ENCODE measurements at places on chromosomes 16 and 17. TPM values are rescaled to one million over a fixed set of nuclear protein-coding genes. Genes with fewer than 3 reads are reported as not detected.
A peak's percentile ranks its signal among the peaks of the same experiment; 100 is the strongest.

DNA sequence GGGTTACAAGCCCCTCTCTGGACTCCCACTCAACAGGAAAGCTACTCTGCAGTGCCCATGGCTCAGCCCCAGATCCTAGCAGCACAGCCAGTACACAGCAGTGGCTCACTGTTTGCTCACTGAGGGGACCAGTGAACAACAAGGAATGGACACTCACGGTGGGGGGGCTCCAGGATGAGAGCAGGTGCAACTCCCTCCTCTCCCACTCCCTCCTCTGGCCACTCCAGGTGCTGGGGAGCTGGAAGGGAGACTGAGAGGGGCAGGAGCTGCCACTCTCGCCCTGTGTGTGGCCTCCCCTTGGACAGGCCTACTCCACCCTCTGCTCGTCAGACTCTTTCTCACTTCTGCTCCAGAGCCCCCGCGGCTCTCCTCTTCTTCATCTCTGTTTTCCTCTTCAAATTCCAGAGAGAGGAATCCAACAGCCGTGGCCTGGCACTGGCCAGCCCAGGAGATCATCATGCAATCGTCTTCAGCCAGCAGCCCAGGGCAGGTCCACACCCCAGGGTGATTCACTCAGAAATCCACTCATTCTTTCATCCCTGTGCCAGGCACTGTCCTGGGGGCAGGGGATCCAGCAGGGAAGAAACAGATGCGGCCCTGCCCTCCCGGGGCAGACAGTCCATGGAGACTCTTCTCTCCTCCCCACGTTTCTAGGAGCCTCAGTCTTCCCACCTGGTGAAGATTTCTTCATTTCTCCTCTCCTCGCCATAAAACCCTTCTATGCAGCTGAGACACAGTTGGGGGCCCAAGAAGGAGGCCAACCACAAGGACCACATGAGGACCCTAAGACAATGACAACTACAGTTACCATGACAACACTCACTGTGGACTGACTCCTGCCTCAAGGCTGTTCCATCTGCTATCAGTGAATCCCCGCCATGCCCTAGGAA, 30.7 kb downstream of the CFAP20 start:
- DNase-seq: peak; percentile 68

DNA sequence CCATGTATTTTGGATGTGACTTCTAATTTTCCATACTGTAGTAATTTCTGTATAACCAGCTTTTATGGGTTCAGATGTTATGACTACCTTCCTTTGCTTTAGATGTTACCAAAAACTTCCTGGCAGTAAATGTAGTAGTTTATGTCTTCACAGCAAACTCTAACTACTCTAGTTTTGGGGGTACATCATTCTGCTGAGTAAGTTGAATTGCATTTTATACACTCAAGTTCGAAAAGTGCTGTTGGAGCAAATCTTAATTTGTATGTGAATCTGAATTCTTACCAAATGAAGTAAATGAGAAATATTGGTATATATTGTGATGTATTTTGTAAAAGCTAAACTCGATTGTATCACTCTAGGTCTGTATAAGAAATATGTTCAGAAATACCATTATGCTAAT, 728.3 kb upstream of the CDH8 start:
- DNase-seq: no peak

GRCh38 chr17:17305281-17305801, 2.2 kb downstream of the NT5M start:
- no peak for DNase-seq

DNA sequence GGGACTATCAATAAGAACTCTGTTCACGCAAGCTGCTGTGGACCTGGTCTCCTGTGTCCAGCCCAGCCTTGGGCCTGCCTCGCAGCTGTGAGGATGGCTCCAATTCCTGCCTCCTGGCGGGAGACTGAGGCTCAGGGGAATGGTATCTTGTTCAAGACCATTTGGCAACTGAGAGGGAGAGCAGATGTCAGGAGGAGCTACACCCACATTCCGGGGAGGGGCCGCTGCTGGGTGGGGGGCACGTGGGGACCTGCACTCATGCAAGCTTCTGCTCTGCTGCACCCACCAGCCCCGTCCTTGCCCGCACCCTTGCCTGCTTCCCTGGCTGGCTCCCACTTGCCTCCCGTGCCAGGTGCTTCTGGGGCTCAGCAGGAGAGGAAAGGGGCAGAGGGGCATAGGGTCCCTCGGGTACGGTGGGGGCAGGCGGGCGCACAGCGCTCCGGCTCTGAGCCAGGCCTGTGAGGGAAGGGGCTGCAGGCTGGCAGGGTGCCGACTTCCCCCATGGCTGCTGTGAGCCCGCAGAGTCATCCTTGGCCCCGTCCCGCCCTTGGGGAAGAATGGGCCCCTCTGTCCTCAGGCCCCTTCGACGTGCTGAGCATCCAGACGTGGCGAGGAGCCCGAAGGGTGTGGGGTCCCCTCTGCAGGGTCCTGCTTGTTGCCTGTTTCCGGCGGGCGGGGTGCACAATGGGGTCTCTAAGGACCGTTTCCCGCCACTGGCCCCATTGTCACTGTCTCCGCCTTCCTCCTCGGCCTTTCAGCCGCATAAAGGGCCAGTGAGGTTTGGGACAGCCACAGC, 2.7 kb downstream of the METRN start:
- DNase-seq: no peak

GRCh38 chr17:78357672-78358537, 2.0 kb downstream of the SOCS3 start:
- DNase-seq: no peak

GRCh38 chr17:28704219-28704858, 7.3 kb downstream of the PROCA1 start:
- no peak for DNase-seq

DNA sequence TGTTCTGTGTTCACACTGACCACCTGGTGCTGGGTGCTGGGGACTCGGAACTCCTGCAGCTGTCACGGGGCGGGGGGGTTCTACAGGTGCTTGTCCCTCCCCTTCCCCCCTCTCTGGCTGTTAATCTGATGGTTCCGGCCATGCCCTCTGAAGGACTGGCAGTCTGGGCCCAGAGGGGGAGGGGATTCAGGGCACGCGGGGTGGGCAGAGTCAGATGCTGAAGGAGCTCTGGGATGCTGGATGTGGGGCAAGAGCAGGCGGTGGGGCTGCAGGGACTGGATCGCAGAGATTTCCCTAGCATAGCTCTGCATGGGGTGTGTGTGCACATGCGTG, 5.4 kb upstream of the TBX21 start:
- DNase-seq: no peak

GRCh38 chr16:56982695-56983094, 6.7 kb upstream of the NLRC5 start:
- no peak for DNase-seq

GRCh38 chr17:33753452-33753851, 460.4 kb upstream of the ASIC2 start:
- DNase-seq: no peak

DNA sequence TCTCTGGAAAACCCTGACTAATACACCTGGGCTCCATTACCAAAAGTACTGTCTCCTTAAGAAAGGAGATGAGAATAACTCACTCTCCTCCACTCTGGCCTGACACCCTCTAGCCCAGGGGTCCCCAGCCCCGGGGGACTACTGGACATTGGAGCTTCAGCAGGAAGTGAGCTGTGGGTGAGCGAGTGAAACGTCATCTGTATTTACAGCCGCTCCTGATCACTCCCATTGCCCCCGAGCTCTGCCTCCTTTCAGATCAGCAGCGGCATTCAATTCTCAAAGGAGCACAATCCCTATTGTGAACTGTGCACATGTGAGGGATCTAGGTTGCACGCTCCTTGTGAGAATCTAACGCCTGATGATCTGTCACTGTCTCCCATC, 126.3 kb upstream of the TNRC6C start:
- no peak for DNase-seq

DNA sequence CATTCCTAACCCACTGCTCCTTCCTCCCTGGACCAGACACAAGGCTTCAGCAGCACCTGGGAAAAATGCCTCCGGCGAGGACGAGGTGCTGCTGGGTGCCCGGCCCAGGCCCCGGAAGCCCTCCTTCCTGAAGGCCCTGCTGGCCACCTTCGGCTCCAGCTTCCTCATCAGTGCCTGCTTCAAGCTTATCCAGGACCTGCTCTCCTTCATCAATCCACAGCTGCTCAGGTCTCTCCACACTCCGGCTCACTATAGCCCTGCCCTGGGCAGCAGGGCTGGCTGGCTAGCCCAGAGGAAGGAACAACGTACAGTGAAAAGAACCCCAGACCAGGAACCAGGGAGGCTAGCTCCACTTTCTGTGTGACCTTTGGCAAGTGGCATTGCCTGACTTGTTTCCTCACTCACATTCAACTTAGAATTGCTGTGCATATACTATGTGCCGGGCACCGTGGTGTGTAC, 26.2 kb downstream of the ABCC3 start:
- DNase-seq: no peak

DNA sequence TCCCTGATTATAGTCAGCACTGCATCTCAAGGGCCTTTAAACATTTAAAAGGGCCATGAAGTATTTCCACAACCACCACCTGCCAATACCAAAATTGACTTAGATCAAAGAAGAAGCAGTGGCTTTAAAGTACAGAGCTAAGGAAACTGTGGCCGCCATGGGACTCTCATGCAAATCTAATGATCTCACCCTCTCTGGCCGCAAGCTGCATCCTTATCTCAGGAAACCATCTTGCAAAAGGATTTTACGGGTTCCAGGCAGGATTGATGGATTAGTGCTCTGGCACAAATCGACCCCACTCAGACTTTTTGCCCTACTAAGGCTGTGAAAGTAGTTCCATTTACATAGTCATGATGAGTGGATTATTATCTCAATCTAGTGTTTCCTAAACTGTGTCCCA, 22.6 kb downstream of the CDRT4 start:
- peak; percentile 62 for DNase-seq

DNA sequence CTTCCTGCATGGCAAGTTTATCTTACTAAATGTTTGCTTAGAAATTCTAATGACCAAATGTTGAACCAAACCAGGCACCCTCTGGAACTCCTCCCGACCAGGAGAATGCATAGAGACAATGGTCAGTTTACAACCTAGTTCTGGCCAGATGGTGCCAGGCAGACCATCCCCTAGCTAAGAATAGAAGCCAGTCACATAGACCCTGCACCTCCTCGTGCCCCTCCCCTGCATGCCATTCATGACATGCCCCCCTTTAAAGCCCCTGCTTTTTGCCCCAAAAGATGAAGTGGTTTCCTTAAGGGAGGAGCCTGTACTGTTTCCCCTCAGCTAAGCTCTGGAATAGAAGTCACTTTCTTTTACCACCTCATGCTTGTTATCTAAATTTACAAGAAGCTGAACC, 6.6 kb upstream of the CPHXL start:
- no peak for DNase-seq

- DNase-seq: no peak
Observed at GRCh38 chr17:57962279-57963148, 7.3 kb upstream of the CUEDC1 start.

- DNase-seq: no peak
Observed at GRCh38 chr16:8937803-8938202, 25.9 kb downstream of the USP7 start.

DNA sequence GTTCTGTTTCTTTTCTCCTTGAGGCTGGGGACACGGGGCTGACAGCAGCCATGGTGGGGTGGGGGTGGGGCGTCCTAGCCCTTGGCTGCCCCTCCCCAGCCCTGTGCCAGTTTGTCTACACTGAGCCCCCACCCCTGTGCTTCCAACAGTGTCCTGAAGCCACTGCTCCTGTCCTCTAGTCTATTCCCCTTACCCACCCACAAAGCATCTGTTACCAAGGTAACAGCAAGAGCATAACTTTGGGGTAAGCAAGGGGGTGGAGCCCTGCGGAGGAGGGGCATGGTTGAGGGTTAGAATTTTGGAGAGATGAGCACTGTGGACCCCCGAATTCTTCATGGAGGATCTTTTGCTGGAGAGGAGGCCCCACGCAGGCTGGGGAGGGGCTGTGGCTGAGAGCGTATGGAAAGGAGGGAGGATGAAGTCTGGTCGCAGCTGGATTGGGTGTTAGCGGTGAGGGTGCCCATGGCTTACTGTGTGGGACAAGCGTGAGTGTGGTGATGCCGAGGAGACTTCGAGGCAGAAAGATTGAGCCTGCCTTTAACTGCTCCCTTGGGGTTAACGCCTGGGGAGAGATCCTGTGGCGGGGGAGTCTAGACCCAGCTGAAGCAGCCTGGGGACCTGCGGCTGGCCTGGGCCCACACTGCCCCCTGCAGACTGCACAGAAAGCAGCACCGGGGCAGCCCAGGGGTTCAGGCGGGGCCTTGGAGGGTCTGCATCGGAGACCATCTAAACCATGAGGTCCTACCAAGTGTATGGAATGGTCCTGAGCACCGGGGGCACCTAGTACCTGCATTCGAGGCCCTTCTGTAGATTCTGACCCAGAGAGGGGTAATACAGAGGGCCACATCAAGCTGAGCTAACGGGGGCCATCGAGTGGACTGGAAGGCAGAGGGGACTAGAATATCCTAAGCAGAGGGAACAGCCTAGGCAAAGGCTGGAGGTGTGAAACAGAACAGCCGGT, 6.1 kb upstream of the STAC2 start:
- peak; percentile 21 for DNase-seq

DNA sequence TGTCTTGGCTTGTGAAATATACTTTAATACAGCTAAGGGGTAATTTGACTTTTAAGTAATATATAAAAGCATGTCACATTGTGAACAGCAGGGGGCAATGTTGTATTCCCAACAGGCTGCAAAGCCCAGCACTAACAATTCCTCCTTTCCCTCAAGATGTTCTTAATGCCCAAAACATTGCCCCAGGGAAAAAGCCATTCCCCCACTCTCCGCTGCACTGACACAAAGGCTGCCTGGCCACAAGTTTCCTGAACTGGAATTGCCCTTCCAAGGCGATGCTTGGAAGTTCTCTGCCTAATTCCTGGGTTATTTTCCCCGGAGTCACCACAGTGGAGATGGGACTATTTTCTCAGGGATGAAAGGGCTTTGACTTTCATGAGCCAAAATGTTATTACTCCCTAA, 27.2 kb downstream of the CLEC16A start:
- peak; percentile 93 for DNase-seq

- DNase-seq: no peak
Observed at GRCh38 chr16:68073902-68074760, 11.0 kb upstream of the NFATC3 start.

DNA sequence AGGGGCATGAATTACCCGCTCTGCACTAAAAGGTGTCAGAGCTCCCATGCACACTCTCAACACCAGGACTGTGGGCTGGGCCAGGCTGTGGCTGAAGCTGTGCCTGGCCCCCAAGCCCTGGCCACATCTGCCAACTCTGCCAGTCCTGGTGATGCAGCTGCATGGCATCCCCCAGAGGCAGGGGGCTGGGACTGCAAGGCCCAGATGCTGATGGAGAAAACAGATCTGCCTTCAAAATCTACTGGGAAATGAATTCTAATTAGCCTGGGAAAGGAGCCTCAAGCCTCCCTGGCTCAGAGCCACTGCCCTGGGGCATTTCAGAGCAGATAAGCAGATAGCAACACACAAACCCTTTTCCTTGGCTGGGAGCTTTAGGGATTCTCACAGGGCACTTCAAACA, 3.4 kb downstream of the CHST6 start:
- DNase-seq: peak; percentile 65

KRT31 gene
- total RNA-seq: not detected

NHLRC4 gene
- not detected for total RNA-seq

RUNDC3A gene
- total RNA-seq: not detected

NPIPA2 gene
- 1.7 TPM for total RNA-seq

KRT13 gene
- not detected for total RNA-seq

KRT39 gene
- total RNA-seq: not detected

ENPP7 gene
- total RNA-seq: not detected

FOXC2 gene
- 8.0 TPM for total RNA-seq
